ENCODE measurements at places on chromosomes 3 and 15.

DNA sequence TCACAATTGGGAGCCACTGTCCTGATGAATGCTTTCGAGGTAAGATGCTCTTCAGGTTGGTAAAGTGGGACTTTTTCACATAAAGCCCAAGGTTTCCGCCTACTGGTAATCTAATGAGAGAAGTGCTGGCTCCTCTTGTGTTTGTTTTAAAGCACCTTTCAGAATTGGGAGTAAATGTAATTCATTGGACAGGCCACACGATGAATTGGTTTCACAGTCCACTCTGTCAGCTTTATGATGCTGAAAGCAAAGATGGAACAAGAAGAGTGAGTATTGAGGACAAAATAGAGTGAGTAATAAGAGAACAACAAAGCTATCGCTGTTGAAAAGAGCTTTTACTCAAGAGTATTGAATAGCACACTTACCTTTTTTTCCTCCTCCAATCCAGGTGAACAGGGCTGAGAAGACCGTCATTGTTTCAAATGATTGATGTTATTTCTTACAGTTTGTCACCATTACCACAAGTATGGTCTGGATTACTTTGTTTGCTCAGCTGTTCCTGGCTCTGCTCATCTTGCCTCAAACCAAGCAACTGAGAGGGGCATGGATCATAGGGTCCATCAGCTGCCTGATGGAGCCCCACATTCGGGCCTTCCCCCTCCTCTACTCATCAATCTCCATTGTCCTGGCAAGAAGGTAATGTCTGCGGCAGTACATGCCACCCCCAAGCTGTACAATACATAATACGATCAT is 136.1 kb upstream of the CNTN4 start:
- DNase-seq: no peak

GRCh38 chr15:89629829-89630228 is 25.4 kb downstream of the KIF7 start:
- DNase-seq: no peak

GRCh38 chr3:47288966-47289910 is 6.5 kb downstream of the KLHL18 start:
- DNase-seq: no peak

DNA sequence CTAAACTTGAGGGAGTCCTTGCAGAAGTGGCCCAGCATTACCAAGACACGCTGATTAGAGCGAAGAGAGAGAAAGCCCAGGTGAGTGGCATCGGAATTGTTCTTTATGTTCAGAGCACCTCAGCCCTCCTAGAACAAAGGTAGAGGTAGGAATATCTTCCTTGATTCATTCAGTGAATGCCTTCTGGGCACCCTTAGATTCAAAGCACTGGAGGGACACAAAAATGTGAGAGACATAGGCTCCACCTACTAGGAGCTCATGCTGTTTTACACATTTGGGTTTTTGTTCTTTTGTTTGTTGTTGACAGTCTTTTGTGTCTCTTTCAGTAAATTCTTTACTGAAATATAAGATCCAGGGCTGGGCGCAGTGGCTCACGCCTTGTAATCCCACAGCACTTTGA is 68.2 kb downstream of the IQGAP1 start:
- no peak for DNase-seq

- no peak for DNase-seq
These were observed 19.0 kb downstream of the FAN1 start for GRCh38 chr15:30922480-30923311.

DNA sequence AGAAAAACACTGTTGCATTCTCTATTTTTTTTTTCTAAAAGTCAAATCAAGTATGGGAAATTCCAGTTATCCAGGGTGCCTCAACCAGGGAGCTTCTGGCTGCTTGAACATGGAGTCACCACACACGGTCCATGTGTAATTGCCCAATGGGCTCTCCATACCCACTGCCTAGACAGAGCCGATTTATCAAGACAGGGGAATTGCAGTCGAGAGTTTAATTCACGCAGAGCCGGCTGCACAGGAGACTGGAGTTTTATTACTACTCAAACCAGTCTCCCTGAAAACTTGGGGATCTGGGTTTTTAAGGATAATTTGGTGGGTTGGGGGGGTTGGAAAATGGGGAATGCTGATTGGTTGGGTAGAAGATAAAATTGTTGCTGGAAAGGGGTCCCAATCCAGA is 149.8 kb downstream of the TJP1 start:
- no peak for DNase-seq

DNA sequence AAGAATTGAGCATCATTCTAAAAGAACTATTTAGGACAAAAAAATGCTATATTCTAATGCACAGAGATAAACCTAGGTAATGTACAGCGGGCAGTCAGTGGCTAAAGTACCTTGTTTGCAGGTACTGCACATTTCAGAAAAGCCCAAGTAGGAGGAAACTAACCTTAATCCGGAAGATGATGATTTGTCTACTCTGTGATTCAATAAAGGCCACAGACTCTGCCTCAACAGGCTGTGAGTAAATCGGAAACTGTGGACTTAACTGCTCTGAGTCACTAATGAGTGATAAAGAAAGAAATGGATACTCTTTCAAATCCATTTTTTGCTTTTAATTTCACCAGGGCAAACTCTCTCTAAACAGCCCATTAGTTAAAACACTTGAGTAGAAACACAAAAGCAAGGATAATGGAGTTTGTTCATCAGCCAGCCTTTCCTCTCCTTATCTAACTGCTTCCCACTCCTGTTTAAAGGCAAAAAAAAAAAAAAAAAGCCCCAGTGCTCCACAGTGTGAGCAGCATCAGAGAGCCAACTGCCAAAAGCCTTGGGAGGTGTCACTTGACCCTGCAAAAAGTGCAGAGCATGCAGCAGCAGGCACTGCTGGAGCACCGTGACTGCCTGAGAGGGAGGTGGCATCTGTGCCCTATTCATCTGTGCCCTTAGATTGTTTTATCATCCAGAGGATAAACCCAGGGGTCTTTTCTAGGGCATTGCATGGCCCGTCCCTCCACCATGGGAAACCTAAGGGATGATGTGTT is 187.7 kb downstream of the SATB1 start:
- no peak for DNase-seq

DNA sequence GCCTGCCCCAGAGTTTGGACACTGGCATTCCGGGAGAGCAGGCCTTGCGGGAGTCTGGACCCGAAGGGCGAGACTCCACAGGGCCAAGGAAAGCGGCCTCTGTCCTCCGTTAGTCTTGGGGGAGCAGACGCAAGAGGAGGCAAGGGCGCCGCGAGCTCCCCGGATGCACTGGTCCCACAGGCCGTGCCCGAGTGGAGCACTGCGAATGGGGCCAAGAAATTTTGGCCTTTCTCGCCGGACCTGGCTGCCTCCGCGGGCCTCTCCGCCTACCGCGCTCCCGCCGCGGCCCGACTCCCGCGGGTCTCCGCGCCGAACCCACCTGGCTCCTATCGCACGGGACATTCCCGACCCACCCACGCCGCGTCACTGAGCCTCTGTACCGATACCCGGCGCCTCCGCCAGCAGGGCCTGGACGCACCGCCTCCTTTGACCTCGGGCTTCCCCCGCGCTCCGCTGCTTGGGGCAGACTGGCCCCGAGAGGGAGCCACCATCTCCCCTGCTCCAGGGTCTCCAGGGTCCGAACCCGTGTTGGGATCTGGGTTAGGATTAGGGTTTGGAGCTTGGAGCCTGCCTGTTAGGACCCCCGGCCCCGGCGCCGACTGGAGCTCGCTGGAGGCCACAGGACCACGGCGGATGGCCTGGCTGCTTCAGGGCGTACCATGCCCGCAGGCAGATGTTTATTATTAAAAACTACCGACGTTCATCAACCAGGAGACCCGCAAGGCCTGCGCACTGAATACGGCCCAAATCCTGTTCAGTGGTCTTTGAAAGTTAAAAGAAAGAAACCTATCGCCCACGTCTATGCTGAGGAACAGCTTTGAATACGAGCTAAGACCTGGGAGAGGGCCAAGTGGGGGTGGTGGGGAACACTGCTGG is 11.7 kb downstream of the SHOX2 start:
- DNase-seq: no peak

- no peak for DNase-seq
These were observed 133.1 kb upstream of the ABHD17C start for GRCh38 chr15:80562033-80562432.
